ENCODE measurements at places on chromosomes 1 and 21. TPM values are rescaled to one million over a fixed set of nuclear protein-coding genes. Genes with fewer than 3 reads are reported as not detected.

Gene SIK1
- 1.2 TPM for total RNA-seq

Gene AMY1B
- total RNA-seq = not detected

Gene CYP4Z1
- not detected for total RNA-seq

Gene CNKSR1
- 2.6 TPM for total RNA-seq

Gene LHX4
- total RNA-seq = 3.7 TPM

Gene IL19
- total RNA-seq = not detected

Gene STUM
- 0.71 TPM for total RNA-seq

Gene FMO2
- not detected for total RNA-seq

Gene VTCN1
- total RNA-seq = 0.40 TPM

Gene OR14C36
- total RNA-seq = not detected

Gene LCE1D
- total RNA-seq = not detected

Gene OR6K3
- not detected for total RNA-seq

Gene DNAI4
- total RNA-seq = 0.68 TPM

Gene OR2T4
- total RNA-seq = not detected

Gene NPL
- total RNA-seq = 1.7 TPM

Gene TMEM9
- 83.5 TPM for total RNA-seq

Gene EFCAB14
- 46.7 TPM for total RNA-seq

Gene IFNLR1
- not detected for total RNA-seq

Gene PROX1
- total RNA-seq = 18.4 TPM

Measured in SJCRH30 (cell line).